ENCODE measurements at places on chromosomes 13 and 19.

GRCh38 chr13:41554626-41555386 lies 97.5 kb downstream of the RGCC start:
- no peak for DNase-seq

DNA sequence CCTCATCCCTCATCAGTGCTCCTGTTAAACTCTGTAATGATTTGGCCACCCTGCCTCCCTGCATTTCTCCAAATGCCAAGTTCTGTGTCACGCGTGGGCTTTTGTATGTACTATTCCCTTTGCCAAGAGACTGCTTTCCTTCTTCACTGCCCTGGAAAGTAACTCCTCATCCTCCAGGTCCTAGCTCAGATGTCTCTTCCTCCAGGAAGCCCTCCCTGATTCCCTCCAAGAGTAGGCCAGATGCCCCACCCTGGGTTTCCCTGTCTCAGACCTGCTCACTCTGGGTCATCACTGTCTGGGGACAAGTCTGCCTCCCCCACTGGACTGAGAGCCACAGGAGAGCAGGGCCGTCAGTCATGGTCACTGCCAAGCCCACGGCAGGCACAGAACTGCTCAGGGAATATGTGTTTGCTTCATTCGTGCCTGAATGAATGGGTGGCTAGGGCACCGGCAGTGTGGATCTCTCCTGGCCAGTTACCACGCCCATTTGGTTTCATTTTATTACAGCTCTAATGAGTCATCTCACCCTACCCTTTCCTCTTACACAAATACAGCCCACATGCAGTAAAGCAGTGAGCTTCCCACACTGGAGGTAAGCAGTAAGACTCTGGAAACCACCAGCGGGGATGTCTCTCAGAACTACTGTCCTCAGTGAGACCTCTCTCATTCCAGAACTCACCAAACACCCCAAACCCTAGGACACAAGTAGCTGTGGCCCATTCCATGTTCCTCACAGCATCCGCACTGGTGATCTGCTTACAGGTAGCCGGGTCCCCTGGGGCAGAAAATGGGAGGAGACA lies 12.1 kb upstream of the GPR4 start:
- no peak for DNase-seq

DNA sequence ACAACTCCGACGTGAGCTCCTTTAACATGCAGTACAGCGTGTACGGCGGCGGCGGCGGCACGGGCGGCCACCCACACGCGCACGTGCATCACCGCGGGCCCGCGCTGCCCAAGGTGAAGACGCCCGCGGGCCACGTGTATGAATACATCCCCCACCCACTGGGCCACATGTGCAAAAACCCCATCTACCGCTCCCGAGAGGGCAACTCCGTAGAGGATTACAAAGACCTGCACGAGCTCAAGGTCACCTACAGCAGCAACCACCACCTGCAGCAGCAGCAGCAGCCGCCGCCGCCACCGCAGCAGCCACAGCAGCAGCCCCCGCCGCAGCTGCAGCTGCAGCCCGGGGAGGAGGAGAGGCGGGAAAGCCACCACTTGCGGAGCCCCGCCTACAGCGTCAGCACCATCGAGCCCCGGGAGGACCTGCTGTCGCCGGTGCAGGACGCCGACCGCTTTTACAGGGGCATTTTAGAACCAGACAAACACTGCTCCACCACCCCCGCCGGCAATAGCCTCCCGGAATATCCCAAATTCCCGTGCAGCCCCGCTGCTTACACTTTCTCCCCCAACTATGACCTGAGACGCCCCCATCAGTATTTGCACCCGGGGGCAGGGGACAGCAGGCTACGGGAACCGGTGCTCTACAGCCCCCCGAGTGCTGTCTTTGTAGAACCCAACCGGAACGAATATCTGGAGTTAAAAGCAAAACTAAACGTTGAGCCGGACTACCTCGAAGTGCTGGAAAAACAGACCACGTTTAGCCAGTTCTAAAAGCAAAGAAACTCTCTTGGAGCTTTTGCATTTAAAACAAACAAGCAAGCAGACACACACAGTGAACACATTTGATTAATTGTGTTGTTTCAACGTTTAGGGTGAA lies 6.6 kb downstream of the SLITRK5 start:
- peak; percentile 80 for DNase-seq

DNA sequence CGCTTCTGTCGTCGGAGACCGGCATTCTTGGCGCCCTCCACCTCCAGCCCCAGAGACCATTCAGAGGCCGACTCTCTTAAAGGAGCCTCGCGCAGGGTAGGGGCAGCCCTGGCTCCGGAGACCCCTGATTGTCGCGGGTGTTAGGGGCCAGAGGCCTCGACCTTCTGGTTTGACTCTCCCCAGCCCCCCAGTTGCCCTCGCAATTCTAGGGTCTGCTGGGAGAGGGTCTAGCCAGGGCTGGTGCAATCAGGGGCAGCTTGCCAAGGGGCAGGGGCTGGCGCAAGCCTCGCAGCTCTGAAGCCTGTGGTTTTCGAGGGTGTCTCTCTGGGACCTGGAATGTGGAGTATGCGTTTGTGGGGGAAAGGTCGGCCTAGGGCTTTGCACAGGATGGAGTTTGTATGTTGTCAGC lies 1.6 kb upstream of the SLC7A10 start:
- no peak for DNase-seq

- DNase-seq, result no peak
Measured at GRCh38 chr19:27689734-27690241, 1523.2 kb downstream of the UQCRFS1 start.

- no peak for DNase-seq
Measured at GRCh38 chr13:77702366-77702765, 4.9 kb downstream of the SLAIN1 start.

DNA sequence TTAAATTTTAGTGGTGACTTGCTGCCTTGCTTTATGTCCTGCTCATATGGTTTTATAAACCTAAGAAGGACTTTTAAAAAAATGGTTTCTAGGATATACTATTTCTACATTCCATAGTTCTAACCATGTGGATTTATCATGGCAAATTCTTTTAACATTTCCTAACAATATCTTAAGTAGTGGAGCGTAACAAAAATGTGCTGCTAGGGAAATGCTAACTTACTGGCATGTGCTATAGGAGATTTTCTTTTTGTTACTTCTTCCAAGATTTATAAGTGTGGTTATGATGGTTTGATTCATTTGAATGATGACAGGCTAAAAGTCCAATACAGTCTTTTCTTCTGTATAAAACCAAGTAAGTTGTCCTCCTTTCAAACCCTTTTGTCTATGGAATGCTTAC lies 713.7 kb downstream of the SLITRK1 start:
- DNase-seq, result no peak

DNA sequence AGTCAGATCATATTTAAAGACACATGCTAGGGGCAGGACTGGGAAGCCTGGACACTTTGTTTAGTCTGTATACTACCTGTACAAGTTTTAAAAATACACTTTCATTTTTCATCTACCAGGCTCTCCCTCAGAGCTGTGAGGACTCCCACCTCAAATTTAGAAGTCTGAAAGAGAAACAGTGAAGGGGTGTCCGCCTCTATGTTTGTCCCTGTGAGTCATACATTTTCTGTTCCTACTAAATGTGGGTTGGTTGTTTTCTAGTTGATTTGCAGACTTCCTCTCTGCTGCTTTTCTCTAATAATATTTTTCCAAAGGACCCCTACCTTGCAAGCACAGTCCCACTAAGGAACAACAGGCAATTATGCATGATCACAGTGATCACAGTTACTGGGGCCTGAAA lies 110.5 kb downstream of the ENOX1 start:
- no peak for DNase-seq

DNA sequence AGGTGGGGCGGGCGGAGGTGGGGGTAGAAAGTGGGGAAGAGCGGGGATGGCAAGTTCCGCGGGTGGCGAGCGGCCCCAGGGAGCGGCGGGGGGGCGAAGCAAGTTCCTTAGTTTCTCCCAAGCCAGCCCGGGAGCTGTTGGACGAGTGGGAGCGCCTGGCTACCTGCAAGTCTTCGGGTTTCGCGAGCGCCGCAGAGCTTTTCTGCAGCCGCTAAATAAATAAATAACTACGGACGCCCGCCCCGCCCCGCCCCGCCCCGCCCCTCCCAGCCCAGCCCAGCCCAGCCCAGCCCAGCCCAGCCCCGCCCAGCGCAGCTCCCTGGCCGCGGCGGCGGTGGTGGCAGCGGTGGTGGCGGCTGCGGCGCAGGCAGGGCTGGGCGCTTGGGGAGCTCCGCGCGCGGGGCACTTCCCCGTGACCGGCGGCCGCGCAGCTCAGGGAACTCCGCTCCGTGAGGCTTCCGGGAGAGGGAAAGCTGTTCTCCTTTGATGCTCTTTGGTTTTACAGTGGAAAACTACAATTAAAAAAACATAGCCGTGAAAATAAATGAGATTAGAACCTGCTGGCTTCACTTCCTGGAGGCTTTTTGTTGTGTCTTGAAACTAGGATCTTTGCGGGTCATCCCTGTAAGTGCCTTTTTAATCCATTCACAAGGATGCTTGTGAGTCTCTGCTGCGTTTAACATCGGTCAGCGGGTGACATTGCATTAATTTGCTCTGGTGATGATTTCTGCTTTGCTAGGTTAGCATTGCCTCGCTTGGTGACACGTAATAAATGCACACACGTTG lies at the start of gene UBE2L5:
TSS of gene UBE2L5 (plus strand) at position 440 of the 786 bp plus-strand sequence. CDS start 5,498 bp downstream, outside the sequence.
- DNase-seq, result peak; percentile 70

GRCh38 chr13:25948910-25949309 lies 102.9 kb downstream of the SHISA2 start:
- no peak for DNase-seq

GRCh38 chr13:36509369-36509768 lies 77.1 kb downstream of the CCNA1 start:
- DNase-seq, result no peak

- DNase-seq, result no peak
Measured at GRCh38 chr13:111031531-111031961, 83.6 kb upstream of the ARHGEF7 start.

- DNase-seq, result no peak
Measured at GRCh38 chr19:38735257-38735686, 9.0 kb downstream of the CAPN12 start.

- no peak for DNase-seq
Measured at GRCh38 chr13:109817591-109818535, 31.5 kb upstream of the IRS2 start.

DNA sequence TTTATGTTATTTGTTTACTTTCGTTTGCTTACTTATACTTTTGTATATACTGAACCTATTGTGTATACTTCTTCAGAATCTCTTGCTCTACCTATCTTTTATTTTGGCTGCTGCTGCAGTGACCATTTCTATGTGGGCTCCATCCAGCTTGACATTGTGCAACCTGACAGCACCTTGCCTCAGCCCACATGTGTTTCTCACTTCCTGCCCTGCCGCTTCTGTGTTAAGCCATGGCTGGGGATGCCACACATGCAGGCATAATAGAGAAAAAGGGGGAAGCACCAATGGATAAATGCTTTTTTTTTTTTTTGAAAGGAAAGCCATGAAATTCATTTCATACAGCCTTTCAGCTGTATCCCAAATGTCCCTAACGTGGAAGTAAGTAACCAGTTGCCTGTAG lies 147.6 kb downstream of the RBM26 start:
- DNase-seq, result no peak

DNA sequence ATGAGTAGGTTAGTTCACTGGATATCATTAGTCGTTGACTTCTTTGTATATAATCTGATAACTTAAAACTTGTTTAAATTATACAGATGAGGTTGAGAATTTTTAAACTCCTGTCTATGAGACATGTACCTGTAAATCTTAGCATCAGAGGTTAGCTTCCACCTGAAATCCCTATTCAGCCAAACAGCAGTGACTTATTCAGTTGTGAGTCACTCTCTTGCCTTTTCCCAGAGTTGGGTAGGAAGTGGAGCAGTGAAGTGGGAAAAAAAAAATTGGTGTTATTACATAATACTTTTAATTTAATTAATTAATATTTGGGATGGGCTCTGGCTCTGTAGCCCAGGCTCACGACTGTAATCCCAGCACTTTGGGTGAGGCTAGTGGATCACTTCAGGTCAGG lies 32.9 kb downstream of the ZNF701 start:
- DNase-seq, result no peak

GRCh38 chr13:48990900-48991299 lies 15.2 kb downstream of the FNDC3A start:
- no peak for DNase-seq

- no peak for DNase-seq
Measured at GRCh38 chr19:47461876-47462275, 9.8 kb downstream of the SLC8A2 start.

Measured in lower leg skin (tissue), 4 donors.